ENCODE measurements at places on chromosomes 1 and 21.

GRCh38 chr1:228770779-228771223, 35.5 kb downstream of the RHOU start:
- DNase-seq = no peak

- DNase-seq = no peak
These were observed 605.5 kb downstream of the LTN1 start for GRCh38 chr21:28387220-28387619.

GRCh38 chr1:69290291-69290690, 277.4 kb upstream of the LRRC7 start:
- no peak for DNase-seq

DNA sequence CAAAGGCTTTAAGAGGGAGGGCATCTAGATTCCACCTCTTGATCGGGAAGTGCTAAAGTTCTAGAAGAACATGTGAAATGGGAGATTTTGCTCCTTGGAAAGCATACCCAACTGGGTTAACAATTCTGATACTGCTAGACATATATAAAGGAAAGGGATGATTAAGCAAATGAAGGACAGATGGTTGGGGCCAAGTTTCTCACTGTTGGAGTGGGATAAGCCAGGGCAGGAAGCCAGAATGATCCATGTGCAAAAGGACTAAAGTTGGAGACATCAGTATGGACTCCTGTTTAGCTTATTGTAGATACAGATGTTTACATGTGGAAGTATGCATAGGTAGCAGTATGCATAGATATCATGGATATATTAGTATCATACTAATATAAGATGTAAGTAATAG, 16.8 kb downstream of the PLA2G5 start:
- DNase-seq = no peak

- DNase-seq = no peak
These were observed 29.3 kb upstream of the RD3 start for GRCh38 chr1:211521102-211521815.
